ENCODE measurements at places on chromosomes 4 and X.

GRCh38 chrX:134706138-134706537 is 47.9 kb upstream of the PLAC1 start:
- no peak for DNase-seq

DNA sequence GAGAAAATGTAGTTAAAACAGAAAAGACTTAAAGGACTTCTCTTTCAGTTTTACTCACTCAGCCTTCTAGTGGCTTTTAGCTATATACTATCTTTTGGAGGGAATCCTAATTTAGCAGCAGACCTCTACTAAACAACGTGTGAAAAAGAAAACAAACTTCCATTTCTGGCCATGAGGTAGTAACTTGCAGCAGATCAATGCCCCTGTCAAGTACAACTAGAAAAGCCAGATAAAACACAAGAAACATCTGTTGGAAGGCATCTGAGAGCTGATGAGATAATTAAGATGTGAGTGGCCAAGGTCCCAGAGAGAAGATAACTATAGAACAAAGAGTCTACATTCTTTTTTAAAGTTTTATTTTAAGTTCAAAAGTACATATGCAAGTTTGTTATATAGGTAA is 101.7 kb downstream of the CORIN start:
- DNase-seq, result no peak

- peak; percentile 69 for DNase-seq
Observed at GRCh38 chr4:106366026-106366425, 2.6 kb downstream of the GIMD1 start.

- peak; percentile 19 for DNase-seq
Observed at GRCh38 chr4:15714141-15714540, 11.3 kb downstream of the BST1 start.

DNA sequence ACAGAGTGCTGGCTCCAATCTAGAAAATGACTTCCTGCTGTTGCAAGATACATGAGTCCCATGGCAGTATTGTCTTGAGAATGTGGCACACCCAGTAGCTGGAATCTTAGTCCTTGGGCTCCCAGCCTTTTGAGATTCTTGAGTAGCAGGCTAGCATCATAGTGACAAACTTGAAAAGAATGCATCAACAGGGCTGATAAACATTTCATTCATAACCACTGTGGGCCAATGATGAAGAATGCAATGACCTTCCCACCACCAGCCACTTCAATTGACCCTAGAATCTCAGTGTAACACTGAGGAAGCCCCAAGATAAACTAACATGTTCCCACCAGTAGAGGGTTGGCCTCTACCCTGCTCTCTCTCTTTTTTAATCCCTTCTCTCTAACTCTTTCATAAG is 329.3 kb downstream of the GBA3 start:
- DNase-seq, result peak; percentile 96

GRCh38 chr4:133550436-133550835 is 401.3 kb downstream of the PCDH10 start:
- peak; percentile 15 for DNase-seq

GRCh38 chrX:33194876-33195433 is 16.4 kb downstream of the DMD start:
- DNase-seq, result peak; percentile 14

DNA sequence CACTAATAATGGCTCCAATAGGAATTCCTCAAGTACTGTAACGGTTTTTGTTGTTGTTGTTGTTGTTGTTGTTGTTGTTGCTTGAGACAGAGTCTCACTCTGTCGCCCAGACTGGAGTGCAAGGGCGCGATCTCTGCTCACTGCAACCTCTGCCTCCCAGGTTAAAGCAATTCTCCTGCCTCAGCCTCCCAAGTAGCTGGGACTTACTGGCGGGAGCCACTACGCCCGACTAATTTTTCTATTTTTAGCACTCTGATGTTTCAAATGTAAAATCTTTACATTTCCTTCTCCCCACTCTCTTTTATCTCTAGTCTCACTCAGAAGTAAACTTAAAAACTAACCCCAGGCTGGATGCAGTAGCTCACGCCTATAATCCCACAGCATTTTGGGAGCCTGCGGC is 8.0 kb downstream of the ANKRD17 start:
- no peak for DNase-seq

GRCh38 chrX:41734530-41734929 is 10.5 kb downstream of the GPR82 start:
- DNase-seq, result peak; percentile 4

DNA sequence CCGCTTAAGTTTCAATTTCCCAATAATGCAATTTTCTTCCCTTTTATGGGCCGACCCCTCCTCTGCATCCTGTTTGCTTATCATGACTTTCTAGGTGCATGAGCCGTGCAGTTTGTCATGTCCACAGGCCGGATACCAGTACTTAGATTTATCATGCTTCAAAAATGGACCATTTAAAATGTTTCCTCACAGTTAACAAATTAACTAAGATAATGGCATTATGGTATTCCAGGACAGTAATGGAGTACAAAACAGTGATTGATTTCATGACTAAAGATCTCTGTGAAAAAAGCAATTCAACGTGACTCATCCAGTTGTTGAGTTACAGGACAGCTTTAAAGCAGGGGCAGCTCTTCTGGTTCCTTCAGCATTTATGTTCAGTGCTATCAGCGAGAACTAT is 23.0 kb downstream of the SNX25 start:
- peak; percentile 55 for DNase-seq

DNA sequence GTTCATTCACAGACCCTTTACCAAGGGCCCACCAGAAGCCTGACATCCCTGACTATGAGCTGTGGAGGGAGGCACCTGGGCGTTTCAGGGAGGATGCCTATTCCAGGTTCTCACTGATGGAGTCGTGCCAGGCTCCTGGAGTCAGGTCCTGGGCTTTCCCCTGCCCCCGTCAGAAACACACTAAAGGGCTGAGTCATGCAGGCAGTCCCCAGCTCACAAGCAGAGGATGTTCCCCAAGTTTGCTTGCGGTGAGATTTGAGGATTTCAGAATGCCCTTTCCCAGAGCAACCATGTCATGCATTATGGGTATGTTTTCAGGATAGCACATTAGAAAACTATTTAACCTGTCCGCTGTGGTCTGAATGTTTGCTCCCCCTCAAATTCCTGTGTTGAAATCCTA is 45.2 kb downstream of the FHDC1 start:
- DNase-seq, result peak; percentile 37

- DNase-seq, result peak; percentile 80
Observed at GRCh38 chr4:69731847-69732246, 28.6 kb downstream of the SULT1B1 start.

DNA sequence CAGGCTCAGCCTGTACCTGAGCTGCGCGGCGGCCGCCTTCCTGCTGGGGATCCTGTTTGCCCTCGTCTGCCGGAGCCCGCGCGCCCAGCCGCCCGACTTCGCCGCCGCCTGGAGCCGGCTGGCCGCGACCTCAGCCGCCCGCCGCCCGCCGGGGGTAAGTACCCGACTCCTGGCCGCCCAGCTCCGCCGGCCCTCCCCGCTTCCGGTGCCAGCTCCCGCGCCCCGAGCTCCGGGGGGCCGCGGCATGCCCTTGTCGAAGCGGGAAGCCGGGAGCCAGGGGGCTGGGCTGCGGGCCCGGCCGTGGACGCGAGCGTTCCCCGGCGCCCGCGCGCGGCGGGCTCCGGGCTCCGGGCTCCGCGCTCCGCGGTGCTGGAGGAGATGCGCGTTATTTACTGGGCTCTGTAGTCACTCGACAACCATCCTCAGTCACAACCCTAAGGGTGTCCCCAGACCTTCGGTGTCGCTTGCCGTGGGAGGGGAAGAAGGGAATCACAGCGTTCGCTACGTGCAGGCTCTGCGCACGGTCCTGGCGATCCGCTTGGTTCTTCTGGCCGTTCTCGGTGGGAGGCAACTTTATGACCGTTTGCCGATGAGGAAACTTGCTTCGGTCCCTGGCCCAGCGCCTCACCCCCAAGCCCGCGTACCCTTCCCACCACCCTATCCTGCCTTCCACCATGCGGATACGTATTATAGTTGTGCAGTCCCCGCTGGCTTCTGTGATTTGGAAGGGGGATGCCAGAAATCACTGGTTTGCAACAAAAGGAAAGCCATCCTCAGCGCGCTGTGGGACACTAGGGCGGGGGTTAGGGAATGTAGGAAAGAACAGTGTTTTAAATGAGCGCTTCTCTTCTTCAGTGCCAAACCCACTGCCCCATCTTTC is 944 bp downstream of the SNX25 start:
- peak; percentile 40 for DNase-seq

DNA sequence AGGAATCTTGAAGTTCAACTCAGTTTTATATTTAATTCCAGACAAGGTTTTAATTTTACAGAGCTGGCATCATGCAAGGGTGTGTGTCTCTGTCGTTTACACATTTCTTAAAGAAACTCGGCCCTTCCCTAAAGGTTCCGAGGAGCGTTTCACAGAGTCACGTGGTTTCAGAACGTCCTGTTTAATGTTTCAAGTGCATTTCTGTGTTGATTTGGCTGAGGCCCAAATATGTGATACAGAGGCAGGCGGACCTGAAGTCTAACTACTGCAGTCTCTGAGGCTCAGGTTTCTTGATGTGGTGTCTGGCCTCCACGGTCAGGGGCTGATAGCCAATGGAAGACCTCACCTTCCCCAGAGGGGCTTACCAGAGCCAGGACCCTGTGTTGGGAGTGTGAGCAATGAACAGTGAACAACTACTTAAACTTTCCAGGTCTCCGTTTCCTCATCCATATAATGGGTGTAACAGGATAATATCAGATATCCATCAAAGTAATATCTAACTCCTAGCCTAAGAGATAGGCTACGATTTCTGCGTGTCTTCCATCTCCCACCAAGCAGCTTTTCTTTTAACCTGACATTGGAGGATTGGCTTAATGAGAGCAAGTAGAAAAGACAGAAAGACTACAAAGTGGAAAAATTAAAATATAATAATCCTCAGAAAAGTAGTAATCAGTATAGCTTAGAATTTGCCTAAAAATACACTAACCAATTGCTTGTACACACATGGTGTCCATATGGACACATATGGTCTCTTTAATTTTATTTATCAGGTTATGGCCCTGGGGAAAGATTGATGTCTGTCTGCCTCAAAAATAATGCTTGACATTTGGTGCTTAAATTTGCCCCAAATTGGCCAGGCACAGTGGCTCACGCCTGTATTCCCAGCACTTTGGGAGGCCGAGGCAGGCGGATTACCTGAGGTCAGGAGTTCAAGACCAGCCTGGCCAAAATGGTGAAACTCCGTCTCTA is 50.0 kb upstream of the TRIM2 start:
- DNase-seq, result peak; percentile 79
